ENCODE measurements at places on chromosomes 7 and 10.
A peak's percentile ranks its signal among the peaks of the same experiment; 100 is the strongest.

- no peak for DNase-seq
Observed at GRCh38 chr7:137923380-137923779, 76.6 kb upstream of the DGKI start.

- no peak for DNase-seq
Observed at GRCh38 chr10:32205670-32206069, 141.3 kb downstream of the EPC1 start.

GRCh38 chr10:102780527-102780808 is 36.7 kb downstream of the WBP1L start:
- no peak for DNase-seq

- DNase-seq: no peak
Observed at GRCh38 chr10:97234400-97234799, 48.6 kb upstream of the SLIT1 start.

DNA sequence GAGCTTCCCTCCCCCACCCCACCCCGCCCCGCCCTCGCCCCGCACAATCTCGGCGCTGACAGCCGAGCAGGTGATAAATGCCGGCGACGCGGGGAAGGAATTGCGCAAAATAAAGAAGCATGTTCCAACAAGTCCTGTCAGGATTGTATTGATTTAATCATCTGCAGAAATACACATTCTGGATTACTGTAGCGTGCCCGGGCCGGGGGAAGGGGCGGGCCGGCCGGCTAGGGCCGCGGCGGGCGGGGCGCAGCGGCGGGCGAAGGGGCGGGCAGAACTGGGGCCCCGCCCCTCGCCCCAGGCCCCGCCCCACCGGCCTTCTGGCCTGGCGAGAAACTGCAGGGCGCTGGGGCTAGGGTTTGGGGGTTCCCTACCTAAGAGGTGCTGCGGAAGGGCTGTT is 88.9 kb upstream of the PAX2 start:
- DNase-seq: no peak

DNA sequence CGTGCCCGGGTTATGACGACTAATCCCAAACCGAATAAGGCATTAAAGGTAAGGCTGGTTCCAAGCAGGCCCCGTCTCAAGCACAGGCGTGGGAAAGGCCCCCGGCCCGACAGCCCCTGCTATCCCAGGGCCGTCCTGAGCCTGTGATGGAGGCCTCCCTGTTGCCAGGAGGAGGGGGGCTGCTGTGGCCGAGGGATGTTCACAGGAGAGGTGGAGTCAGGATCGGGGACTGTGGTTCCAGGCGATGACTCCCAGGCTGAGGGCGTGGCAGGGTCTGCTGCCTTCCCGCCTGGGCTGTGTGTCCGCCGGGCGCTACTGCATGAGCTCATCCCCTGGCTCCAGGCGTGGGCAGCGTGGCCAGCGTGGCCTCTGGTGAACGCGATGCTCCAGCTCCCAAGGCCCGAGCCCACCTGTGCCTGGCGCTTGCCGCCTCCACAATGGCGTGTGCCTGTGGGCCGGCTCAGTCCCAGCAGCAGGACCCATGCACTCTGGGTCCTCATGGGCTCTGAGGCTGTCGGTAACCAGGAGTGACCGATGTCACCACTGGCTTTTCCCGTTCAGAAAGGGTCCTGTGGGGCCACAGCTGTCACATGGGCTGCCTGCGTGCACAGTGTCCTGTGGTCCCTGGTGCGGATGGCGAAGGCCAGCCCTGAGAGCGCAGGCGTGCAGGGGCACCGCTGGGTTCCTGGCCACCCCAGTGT is 8.8 kb downstream of the MAFK start:
- DNase-seq: peak; percentile 44

DNA sequence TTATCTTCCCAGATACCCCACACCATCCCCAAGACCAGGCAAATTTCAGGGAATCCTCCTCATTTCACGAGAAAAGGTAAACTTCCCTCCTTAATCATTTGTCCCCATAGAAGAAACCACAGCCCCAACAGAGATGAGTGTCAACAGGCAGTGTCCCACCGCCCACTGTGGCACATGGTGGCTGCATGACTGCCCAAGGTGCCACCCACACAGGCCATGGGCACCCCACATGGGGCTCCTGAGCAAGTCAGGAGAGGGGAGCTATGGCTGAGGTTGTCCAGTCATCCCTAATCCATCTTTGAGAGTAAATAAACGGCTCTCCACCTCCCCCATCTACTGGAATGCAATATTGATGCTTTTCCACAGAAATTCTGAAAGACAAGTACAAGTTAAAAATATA is 44.1 kb downstream of the ANTXRL start:
- DNase-seq: no peak

- no peak for DNase-seq
Observed at GRCh38 chr7:158128572-158128971, 459.1 kb downstream of the PTPRN2 start.

- no peak for DNase-seq
Observed at GRCh38 chr7:27032839-27033238, 63.0 kb downstream of the HOXA1 start.

- DNase-seq: no peak
Observed at GRCh38 chr10:53580465-53580864, 807.9 kb upstream of the MBL2 start.

GRCh38 chr7:114988755-114989375 is 67.0 kb downstream of the MDFIC start:
- no peak for DNase-seq

DNA sequence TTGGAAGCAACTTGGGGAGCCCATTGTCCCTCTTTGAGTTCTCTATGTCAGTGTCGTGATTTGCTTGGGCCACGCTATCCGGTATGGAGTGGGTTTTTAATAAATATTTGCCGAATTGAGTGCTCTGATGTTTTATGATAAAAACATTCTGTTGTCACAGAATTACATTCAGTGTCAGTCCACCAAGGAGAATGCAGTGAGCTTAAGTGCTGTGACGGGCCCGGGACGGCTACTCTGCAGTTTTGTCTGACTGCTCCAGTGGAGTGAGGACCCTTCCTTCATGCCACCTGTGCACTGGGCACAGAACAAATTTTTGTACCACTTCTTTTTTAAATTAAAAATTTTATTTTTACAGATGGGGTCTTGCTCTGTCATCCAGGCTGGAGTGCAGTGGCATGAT is 76.0 kb downstream of the CARD11 start:
- DNase-seq: no peak

DNA sequence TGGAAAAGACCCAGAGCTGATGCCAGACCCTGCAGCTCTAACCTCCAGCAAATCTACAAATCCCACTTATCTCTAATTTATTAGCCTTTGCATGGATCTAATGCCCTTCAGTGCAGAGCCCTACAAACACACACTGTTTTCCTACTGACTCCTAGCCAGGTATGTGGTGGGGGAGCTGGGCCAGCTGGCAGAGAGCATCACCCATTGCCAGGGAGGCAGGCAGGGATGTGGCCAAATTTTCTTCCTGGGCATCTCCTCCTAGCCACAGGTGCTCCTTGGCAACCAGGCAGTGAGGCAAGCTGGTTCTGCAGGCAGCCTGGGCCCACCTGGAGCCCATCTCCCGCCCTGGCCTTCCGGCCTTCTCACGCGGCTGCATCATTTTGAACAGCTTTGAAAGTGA is 55.9 kb upstream of the EMX2 start:
- no peak for DNase-seq

- no peak for DNase-seq
Observed at GRCh38 chr10:124271676-124272075, 147.0 kb downstream of the OAT start.

DNA sequence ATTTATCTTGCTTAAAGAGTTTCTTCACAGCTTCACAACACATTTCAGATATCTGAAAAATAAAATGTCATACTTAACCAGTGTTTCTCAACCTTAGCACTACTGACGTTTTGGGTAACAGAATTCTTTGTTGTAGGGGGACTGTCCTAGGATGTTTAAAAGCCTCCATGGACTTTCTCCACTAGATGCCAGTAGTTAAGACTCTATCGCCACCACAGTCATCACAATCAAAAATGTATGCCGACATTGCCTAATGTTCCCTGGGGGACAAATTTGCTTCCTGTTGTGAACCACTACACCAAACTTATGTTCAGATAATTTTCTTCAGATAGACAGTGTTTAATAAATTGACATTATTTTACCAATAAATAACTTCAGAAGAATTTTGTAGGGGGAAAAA is 13.4 kb downstream of the NOC3L start:
- no peak for DNase-seq

DNA sequence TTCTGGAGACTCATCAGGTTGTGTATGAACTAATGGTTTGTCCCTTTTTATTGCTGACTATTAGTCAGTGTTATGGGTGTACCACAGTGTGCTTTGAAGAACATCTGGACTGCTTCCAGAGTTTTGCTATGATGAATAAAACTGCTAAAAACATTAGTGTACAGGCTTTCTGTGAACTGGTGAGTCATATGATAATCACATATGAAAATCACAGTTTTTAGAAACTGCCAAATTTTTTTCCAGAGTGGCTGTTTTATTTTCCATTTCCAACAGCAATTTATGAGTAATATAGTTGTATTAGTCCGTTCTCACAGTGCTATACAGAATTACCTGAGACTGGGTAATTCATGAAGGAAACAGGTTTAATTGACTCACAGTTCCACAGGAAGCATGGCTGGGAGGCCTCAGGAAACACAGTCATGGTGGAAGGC is 281.2 kb upstream of the VSTM2A start:
- no peak for DNase-seq

- DNase-seq: no peak
Observed at GRCh38 chr10:59970396-59971368, 64.3 kb upstream of the CCDC6 start.

DNA sequence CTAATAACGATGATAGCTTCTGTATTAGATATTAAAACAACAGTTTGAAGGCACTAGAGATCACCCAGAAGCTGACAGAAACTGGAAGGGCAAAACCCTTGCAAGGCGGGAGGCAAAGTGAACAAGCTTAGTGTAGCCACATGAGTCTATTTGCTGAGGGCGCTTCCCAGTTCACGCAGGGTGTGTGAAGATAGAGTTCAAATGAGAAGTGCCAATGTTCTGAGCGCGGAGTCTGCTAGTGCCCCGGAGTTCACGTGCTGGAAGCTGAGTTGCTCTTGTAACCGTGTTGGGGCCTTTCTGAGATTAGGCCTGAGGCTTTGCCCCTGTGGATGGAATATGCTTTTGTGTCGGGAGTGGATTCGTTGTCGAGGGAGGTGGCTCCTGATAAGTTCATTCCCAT is 16.6 kb upstream of the GTPBP4 start:
- DNase-seq: no peak

DNA sequence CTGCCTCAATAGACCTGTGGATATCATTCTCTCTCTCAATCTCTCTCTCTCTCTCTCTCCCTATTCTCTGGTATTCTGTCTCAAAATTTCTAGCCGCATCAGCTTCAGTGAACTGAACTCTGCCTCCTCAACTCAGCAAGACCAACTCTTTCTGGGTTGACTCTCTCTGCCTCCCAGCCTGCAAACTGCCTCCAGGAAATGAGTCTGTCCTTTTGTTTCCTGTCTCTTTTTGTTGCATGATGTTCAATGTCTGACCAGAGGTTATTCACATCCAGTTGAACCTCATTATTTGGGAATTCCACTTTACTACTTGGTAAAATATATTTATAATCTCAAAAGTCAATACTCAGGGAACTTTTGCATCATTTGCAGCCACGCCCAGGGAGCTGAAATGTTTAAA is 682.7 kb upstream of the FZD8 start:
- DNase-seq: no peak

DNA sequence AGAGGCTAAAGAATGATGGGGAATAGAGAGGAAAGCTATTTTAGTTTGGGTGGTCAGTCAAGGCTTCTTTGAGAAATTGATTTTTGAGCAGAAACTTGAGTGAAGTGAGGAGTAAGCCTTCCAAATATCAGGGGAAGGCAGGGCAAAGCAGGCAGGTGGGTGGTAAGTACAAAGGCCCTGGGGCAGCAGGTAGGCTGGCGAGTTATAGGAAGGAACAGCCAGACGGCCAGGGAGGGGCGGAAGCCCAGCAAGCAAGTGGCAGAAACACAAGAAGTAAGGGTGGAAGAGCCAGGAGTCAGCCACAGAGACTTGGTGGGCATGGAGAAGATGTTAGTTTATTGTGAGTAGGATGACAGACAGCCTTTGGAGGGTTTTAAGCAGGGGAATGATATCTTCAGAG is 34.9 kb downstream of the VWA2 start:
- no peak for DNase-seq

GRCh38 chr7:114934086-114934485 is 12.2 kb downstream of the MDFIC start:
- DNase-seq: no peak

DNA sequence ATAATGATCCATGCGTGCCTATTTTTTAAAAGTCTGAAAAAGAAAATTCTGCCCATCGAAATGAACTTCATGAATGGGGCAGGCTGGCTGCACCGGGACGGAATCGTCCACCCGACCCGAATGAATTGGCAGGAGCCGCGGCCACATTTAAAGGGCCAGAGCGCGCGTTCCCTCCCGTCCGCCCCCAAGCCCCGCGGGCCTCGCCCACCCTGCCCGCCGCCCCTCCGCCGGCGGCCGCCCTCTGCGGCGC is 319 bp upstream of the GATA3 start:
- no peak for DNase-seq

- DNase-seq: no peak
Observed at GRCh38 chr10:126496771-126497545, 108.7 kb upstream of the ADAM12 start.

DNA sequence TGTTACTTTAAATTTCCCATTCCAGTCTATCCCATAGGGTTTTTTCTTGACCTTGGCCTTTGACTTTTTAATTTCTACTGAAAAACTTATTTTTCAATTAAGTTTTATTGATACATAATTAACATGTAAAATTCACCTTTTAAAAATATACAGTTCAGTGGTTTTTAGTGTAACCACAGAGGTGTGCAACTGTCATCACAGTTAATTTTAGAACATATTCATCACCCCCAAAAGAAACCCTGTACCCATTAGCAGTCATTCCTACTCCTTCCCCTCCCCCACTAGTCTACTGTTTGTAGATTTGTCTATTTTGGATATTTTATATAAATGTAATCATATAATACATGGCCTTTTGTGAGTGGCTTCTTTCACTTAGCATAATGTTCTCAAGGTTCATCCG is 96.5 kb upstream of the GJD4 start:
- no peak for DNase-seq
